Naive thymus-derived CD4-positive, alpha-beta T cell (primary cell): ENCODE measurements at places on chromosomes 6 and 20. TPM values are rescaled to one million over a fixed set of nuclear protein-coding genes. Genes with fewer than 3 reads are reported as not detected.
A peak's percentile ranks its signal among the peaks of the same experiment; 100 is the strongest.

The C20orf144 gene
- not detected for total RNA-seq

The CYP24A1 gene
- not detected for total RNA-seq

The RIMS1 gene
- not detected for total RNA-seq

The SLC16A10 gene
- 26.6 TPM for total RNA-seq

The CGA gene
- not detected for total RNA-seq

The CDH4 gene
- total RNA-seq = 0.35 TPM

The GPX5 gene
- total RNA-seq = not detected

The CALHM5 gene
- total RNA-seq = not detected

The LRFN2 gene
- 0.96 TPM for total RNA-seq

DNA sequence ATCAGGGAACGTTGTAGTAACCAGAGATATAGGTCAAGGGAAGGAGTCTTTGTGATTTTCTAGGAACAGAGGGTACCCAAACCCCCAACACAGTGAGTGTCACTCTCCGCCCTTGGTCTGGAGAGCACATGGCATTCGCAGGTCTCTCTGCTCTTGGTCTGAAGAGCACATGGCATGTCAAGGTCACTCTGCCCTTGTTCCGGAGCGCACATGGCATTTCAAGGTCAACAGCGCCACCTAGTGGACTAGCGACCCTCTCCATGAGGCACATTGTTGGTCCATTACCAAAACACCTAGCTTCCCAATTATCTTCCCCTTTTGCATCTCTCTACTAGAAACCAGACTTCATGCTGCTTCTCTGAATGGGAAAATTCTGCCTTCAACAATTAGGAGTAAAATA lies 260.0 kb downstream of the C6orf118 start:
- H3K27me3 ChIP-seq = no peaks in the 10 kb centered on the region
- no peaks in the 10 kb centered on the region for H3K4me1 ChIP-seq
- no peaks in the 10 kb centered on the region for H3K36me3 ChIP-seq
- no peak overlapping the region for H3K27ac ChIP-seq
- DNase-seq = no peak

- no peak for DNase-seq
- H3K4me3 ChIP-seq = no peak overlapping the region
- H3K27ac ChIP-seq = no peak overlapping the region
- H3K4me1 ChIP-seq = peaks cover 9% of the 10 kb centered on the region
Measured at GRCh38 chr6:28585335-28585734, 59.7 kb downstream of the GPX5 start.

- no peak overlapping the region for H3K27ac ChIP-seq
- no peaks in the 10 kb centered on the region for H3K4me1 ChIP-seq
- H3K4me3 ChIP-seq = no peak overlapping the region
- no peak for DNase-seq
Measured at GRCh38 chr20:32986331-32986966, 17.8 kb downstream of the SUN5 start.

DNA sequence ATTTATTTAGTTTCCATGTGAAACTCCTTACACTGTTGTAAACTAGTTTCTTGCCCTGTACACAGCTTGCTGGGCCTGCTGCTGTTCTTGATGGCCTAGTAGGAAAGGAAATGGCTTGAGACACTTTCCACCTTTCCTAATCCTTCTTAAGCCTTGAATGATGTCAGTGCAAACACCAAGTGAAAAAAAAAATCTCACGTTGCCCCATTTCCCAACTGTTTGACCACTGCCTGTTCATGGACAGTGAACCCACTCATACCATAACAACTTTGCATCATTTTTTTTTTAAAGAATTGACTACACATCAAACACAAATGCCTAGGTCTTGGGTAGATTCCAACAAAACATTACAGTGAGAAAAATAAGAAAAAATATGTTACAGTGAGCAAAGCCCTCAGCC lies 653.6 kb upstream of the FLRT3 start:
- no peak for DNase-seq
- H3K36me3 ChIP-seq = no peaks in the 10 kb centered on the region
- H3K27ac ChIP-seq = no peak overlapping the region
- no peaks in the 10 kb centered on the region for H3K27me3 ChIP-seq
- H3K4me1 ChIP-seq = no peaks in the 10 kb centered on the region

GRCh38 chr6:170134031-170134470 lies 156.8 kb downstream of the DLL1 start:
- H3K4me3 ChIP-seq = no peak overlapping the region
- H3K27me3 ChIP-seq = no peaks in the 10 kb centered on the region
- H3K4me1 ChIP-seq = no peaks in the 10 kb centered on the region
- H3K36me3 ChIP-seq = no peaks in the 10 kb centered on the region
- no peak overlapping the region for H3K27ac ChIP-seq

GRCh38 chr20:22801528-22801927 lies 217.2 kb upstream of the FOXA2 start:
- no peak overlapping the region for H3K4me3 ChIP-seq
- no peak overlapping the region for H3K27ac ChIP-seq
- no peaks in the 10 kb centered on the region for H3K36me3 ChIP-seq
- no peaks in the 10 kb centered on the region for H3K27me3 ChIP-seq
- no peaks in the 10 kb centered on the region for H3K4me1 ChIP-seq

GRCh38 chr6:125287718-125288117 lies 14.0 kb downstream of the HDDC2 start:
- peaks cover 10% of the 10 kb centered on the region for H3K36me3 ChIP-seq
- no peaks in the 10 kb centered on the region for H3K4me1 ChIP-seq
- H3K27me3 ChIP-seq = no peaks in the 10 kb centered on the region
- DNase-seq = no peak

DNA sequence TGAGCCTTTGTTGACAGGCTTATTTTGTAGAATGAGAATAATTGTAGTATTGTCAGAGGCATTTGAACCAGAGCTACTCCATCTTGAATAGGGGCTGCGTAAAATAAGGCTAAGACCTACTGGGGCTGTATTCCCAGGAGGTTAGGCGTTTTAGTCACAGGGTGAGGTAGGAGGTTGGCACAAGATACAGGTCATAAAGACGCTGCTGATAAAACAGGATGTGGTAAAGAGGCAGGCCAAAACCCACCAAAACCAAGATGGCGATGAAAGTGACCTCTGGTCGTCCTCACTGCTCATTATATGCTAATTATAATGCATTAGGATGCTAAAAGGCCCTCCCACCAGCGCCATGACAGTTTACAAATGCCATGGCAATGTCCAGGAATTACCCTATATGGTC lies 82.7 kb downstream of the PFDN4 start:
- H3K36me3 ChIP-seq = no peaks in the 10 kb centered on the region
- H3K4me3 ChIP-seq = no peak overlapping the region
- H3K27me3 ChIP-seq = peaks cover 5% of the 10 kb centered on the region
- no peak for DNase-seq

DNA sequence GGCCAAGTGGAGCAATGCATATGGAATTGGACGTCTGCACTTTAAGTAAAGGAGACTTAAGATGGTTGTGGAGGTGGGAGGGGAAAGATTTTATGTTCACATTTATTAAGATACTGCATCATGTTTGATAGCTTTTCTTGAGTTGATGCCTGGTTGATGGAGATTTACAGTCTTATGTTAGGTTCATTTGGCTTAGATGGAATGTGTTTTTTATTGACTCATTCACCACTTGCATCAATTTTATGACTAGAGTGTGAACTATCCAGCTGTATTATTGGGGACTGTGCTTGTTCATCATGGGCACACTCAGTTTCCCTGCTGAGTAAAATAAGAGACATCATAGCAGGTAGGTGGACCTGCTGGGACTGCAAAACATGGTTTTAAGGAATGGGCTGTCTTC lies 91.2 kb upstream of the SCP2D1 start:
- no peak for DNase-seq
- no peak overlapping the region for H3K27ac ChIP-seq
- H3K4me1 ChIP-seq = no peaks in the 10 kb centered on the region
- H3K4me3 ChIP-seq = no peak overlapping the region

GRCh38 chr6:103215847-103216246 lies 1643.9 kb downstream of the HACE1 start:
- DNase-seq = no peak
- H3K4me3 ChIP-seq = no peak overlapping the region
- no peaks in the 10 kb centered on the region for H3K36me3 ChIP-seq
- no peaks in the 10 kb centered on the region for H3K27me3 ChIP-seq
- no peak overlapping the region for H3K27ac ChIP-seq
- H3K4me1 ChIP-seq = no peaks in the 10 kb centered on the region

DNA sequence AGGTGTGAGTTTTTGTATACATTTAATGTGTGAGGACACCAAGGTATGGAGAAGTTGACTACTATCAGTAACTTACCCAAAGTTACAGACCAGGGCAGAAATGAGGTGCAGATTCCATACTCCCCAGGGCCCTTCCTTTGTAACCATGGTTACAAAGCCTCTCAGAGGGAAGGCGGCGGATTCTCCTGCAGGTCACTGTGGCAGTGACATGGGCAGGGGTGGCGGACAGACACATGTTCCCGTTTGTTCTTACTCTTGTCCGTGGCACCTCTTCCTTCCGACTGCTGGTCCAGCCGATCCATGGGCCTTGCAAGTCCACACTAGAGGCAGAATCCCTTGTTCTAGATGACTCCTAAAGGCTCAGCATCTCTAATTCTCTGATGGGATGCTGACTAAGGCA lies 43.0 kb downstream of the PDYN start:
- no peak overlapping the region for H3K4me3 ChIP-seq
- no peaks in the 10 kb centered on the region for H3K36me3 ChIP-seq
- no peak for DNase-seq
- H3K4me1 ChIP-seq = no peaks in the 10 kb centered on the region

DNA sequence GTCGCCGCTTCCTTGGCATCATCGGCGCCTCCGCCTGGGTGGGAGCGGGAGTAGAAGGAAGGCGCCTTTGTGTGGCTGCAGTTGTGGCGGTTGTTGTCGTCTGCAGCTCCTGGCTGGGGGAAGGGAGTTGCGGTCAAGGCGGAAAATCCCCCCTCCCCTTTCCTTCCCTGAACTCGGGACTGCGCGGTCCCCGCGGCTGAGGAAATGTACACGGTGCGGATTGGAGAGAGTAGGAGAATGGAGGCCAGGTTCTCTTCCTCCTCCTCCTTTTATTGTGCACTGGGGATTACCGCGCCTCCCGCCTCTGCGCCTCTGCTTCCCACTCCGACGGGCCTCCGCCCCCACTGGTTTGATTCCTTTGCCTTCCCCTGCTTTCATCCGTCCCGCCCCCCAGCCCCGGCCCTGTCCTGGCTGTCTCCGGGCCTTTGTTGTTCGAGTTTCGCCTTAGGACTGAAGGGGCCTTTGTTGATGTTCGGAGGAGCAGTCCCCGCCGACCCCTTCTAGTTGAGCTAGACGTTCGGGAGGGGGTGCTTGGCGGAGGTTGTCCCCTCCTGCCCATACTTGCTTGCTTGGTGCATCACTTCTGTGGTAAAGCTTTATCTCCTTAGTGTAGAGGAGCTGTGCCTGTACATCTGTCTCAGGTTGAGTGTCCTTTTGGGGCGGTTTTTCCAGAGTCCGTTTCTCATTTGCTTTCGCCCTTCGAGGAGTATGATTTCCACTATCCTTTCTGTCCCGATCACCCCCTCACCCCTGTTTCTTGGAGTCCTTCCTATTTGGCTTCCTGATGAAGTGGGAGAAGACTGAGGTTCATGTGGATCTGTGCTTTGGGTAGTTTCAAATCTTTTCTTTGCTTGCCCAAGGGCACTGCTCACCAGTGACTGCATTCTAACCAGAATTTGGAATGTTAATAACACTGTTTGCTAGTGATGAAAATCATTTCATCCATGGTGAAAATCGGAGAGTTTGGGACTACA lies 764 bp downstream of the ZNF292 start:
- no peaks in the 10 kb centered on the region for H3K27me3 ChIP-seq
- H3K4me1 ChIP-seq = peaks cover 40% of the 10 kb centered on the region

- H3K4me3 ChIP-seq = no peak overlapping the region
- H3K27me3 ChIP-seq = no peaks in the 10 kb centered on the region
- no peaks in the 10 kb centered on the region for H3K4me1 ChIP-seq
- H3K36me3 ChIP-seq = no peaks in the 10 kb centered on the region
- no peak for DNase-seq
- H3K27ac ChIP-seq = no peak overlapping the region
Measured at GRCh38 chr6:155770313-155770712, 314.7 kb upstream of the NOX3 start.

- no peaks in the 10 kb centered on the region for H3K27me3 ChIP-seq
- H3K27ac ChIP-seq = no peak overlapping the region
- H3K4me3 ChIP-seq = no peak overlapping the region
- DNase-seq = no peak
- H3K36me3 ChIP-seq = no peaks in the 10 kb centered on the region
Measured at GRCh38 chr6:2817903-2818443, 23.7 kb downstream of the SERPINB1 start.

DNA sequence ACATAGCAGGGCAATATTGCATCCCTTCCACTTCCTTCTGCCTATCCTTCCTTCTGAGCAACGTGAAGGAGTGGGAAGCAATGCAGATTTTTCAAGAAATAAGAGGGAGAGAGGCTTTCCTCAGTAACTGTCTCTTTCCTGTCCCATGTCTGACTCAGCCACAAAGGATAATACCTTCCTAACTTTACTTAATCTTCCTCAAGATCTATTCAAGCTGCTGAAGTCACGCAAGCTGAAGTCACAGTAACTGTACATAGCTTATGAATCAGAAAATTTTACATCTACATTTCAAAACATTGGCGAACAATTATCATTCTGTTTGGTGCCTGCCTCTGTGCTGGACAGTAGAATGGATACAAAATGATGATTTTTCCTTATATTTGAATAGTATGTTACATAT lies 86.4 kb upstream of the POU3F2 start:
- DNase-seq = no peak
- no peak overlapping the region for H3K4me3 ChIP-seq
- H3K36me3 ChIP-seq = no peaks in the 10 kb centered on the region
- no peak overlapping the region for H3K27ac ChIP-seq
- no peaks in the 10 kb centered on the region for H3K27me3 ChIP-seq
- H3K4me1 ChIP-seq = no peaks in the 10 kb centered on the region

DNA sequence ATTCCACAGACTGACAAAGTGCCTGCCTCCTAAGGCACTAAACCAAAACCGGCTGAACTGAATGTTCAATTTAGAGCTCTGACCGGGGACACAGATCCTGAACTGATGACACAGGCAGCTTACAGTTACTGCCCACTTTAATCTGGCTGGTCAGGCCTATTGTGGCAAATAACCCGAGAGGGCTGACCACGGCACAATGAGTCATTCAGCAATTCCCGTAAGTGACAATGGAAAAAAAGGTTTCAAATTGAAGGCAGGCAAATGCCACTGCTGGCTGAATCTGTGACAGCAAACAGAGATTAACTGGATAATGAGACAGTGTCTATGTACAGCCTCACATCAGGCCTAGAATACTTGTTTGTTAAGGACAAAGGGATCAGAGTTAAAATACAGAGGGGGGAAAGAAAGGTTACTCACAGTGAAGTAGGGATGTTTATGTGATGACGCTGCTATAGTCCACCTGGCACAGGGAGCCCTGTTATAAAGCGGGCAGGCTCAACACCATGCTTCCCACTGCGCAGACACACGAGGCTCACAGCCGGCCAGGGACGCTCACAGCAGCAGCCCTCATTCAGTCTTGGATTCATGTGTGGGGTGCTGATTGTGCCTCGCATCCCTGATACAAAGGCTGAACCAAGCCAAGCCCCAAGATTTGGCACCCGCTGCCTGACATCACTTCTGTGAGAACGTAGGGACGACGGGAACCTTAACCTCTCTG lies 54.4 kb downstream of the RTN4IP1 start:
- H3K4me1 ChIP-seq = no peaks in the 10 kb centered on the region
- H3K4me3 ChIP-seq = no peak overlapping the region
- no peak overlapping the region for H3K27ac ChIP-seq
- no peak for DNase-seq
- no peaks in the 10 kb centered on the region for H3K27me3 ChIP-seq

GRCh38 chr6:90719321-90720195 lies 132.7 kb upstream of the MAP3K7 start:
- no peak for DNase-seq
- no peak overlapping the region for H3K4me3 ChIP-seq
- no peaks in the 10 kb centered on the region for H3K4me1 ChIP-seq
- no peak overlapping the region for H3K27ac ChIP-seq

GRCh38 chr6:2763876-2764540 lies 1.2 kb upstream of the WRNIP1 start:
- no peaks in the 10 kb centered on the region for H3K27me3 ChIP-seq
- peak overlapping the region; percentile 73 for H3K4me3 ChIP-seq
- H3K36me3 ChIP-seq = no peaks in the 10 kb centered on the region
- no peak for DNase-seq
